ENCODE measurements at places on chromosomes 13 and 19. TPM values are rescaled to one million over a fixed set of nuclear protein-coding genes. Genes with fewer than 3 reads are reported as not detected.

- no peak for DNase-seq
These were observed 166.2 kb downstream of the FGF14 start for GRCh38 chr13:102235689-102236088.

PCDH9 gene
- 10.2 TPM for total RNA-seq

DNA sequence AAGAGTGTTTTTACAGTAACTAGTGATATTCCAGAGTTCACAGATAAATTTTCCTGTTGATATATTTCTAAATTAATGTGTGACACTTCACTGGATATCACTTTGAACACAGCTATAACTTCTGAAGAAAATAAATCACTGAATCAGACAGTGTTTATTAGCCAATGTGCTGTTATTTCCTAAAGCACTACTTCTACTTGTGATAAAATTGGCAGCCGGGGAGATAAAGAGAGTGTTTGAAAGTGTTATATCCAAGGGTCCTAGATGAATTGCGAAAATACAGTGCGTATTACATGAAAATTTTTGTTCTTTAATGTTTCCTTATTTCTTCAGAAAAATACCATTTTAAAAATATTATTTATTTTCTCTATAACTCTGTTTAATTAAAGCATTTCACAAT lies 417.5 kb upstream of the ARGLU1 start:
- DNase-seq, result no peak

PTGIR gene
- 0.54 TPM for total RNA-seq

DNA sequence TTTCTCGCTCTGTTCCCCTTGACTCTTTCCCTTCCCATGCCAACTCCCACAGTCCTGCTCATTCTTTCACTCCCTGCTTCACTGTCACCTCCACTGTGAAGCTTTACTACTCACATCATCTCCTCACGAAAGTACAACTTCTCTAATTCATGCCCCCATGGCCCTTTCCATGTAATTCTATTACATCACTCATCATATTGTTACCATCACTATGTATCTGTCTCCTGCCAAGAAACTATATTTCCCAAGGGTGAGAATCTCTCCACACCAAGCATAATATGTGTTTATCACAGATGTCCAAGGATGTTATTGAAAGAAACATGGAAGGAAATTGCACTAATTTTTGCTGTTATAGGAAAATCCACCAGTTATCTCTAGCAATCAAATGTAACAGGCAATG lies 37.2 kb upstream of the LRCH1 start:
- DNase-seq, result no peak

DNA sequence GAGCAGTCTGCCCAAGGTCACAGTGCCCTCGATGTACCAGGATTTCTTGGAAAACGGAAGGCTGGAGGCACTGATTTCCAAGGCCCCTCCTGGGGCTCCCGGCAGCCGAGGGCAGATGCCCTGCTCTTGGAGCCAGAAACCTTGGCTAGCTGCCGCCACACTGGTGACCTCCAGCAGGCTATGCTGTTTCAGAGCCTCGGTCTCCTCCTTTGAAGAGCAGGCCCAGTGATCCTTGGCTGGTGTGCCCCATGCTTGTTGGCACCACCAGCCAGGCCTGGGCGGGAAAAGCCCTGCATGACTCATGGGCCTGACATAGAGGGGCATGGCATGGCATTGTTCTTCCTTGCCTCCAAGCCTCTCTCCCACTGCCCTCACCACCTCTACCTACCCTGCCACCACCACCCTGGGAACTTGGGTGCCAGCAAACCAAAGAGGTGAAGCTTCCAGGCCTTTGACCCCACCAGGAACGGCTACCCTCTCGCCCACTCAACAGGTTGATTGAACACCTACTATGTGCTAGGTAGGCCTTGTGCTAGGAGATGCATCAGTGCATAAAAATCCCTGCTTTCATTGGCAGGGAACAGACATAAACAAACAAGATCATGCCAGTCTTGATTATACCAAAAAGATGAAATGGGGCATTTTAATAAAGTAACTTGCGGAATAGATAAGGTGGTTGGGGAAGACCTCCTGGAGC lies 1.6 kb upstream of the CLEC11A start:
- no peak for DNase-seq

DNA sequence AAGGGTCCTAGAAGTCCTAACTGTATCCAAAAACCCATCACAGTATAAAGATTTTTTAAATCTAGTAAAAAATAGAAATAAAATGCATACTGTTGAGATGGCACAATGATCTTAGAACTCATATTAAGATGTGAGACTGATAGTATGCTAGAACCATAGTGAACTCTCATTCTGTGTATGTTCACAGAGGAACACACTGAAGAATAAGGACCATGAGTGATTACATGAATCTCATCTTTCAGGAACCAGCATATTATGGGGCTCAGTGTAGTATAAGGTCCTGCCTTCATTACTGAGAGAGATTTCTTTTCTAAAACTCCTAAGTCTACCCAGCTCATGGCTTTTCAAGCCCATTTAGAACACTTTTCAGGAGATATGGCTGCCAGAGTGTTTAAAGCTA lies 59.8 kb upstream of the RFC3 start:
- DNase-seq, result no peak

- DNase-seq, result peak; percentile 48
These were observed 6.5 kb upstream of the HSD17B14 start for GRCh38 chr19:48842789-48843162.

USE1 gene
- total RNA-seq, result 18.1 TPM
